ENCODE measurements at places on chromosomes 5 and 9. TPM values are rescaled to one million over a fixed set of nuclear protein-coding genes. Genes with fewer than 3 reads are reported as not detected.

TSSK1B gene
- total RNA-seq, result not detected

THBS4 gene
- total RNA-seq, result 0.41 TPM

CDH9 gene
- not detected for total RNA-seq

FAM78A gene
- 36.1 TPM for total RNA-seq

FGF10 gene
- not detected for total RNA-seq

ACSL6 gene
- 5.8 TPM for total RNA-seq

GARIN3 gene
- total RNA-seq, result 0.46 TPM

TLX3 gene
- not detected for total RNA-seq

GRXCR2 gene
- not detected for total RNA-seq

INSL6 gene
- not detected for total RNA-seq

C5orf63 gene
- total RNA-seq, result 10.9 TPM

LCN15 gene
- not detected for total RNA-seq

DNA sequence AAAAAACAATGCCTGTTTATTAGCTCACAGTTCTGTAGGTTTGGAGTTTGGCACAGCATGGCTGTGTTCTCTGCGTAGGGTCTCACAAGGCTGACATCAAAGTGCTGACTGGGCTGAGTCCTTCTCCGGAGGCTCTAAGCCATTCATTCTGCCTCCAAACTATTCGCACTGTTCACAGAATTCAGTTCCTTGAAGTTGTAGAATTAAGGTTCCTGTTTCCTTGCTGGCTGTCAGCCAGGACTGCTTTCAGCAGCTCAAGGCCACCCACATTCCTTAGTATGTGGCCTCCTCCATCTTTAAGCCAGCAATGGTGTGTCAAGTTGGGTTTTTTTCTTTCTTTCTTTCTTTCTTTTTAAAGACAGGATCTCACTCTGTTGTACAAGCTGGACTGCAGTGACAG is 161.9 kb downstream of the CDH6 start:
- no peak for DNase-seq
- no peak overlapping the region for H3K4me3 ChIP-seq
- peaks cover 15% of the 10 kb centered on the region for H3K27me3 ChIP-seq
- no peaks in the 10 kb centered on the region for H3K36me3 ChIP-seq

GRCh38 chr9:22049411-22049810 is 40.3 kb upstream of the CDKN2B start:
- H3K4me1 ChIP-seq, result peaks cover 46% of the 10 kb centered on the region
- DNase-seq, result no peak
- H3K36me3 ChIP-seq, result no peaks in the 10 kb centered on the region
- H3K4me3 ChIP-seq, result no peak overlapping the region
- peaks cover 13% of the 10 kb centered on the region for H3K27me3 ChIP-seq
- no peak overlapping the region for H3K27ac ChIP-seq

DNA sequence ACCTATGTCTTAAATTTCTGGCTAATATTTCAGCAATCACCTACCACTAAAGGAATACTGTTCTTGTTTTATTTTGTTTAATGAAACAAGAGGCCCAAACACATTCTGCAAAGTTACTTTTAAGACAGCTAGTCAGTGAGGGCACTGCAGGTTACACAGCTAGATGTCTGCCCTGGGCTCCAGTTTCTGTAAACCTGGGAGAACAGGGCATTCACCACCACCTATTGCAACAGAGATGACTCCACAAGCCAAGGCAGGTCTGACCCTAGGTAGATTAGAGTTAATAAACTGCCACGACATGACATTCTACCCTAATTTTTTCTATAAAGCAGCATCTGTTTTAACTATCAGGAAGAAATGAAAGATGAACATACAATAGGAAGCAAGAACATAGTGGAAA is 90.8 kb downstream of the SLF1 start:
- DNase-seq, result no peak
- H3K36me3 ChIP-seq, result peaks cover 9% of the 10 kb centered on the region
- H3K27me3 ChIP-seq, result no peaks in the 10 kb centered on the region
- no peak overlapping the region for H3K4me3 ChIP-seq
- no peak overlapping the region for H3K27ac ChIP-seq
- no peaks in the 10 kb centered on the region for H3K4me1 ChIP-seq

GRCh38 chr5:1322036-1322900 is 22.6 kb downstream of the CLPTM1L start:
- no peaks in the 10 kb centered on the region for H3K27me3 ChIP-seq
- DNase-seq, result no peak
- no peak overlapping the region for H3K4me3 ChIP-seq
- H3K4me1 ChIP-seq, result peaks cover 4% of the 10 kb centered on the region

DNA sequence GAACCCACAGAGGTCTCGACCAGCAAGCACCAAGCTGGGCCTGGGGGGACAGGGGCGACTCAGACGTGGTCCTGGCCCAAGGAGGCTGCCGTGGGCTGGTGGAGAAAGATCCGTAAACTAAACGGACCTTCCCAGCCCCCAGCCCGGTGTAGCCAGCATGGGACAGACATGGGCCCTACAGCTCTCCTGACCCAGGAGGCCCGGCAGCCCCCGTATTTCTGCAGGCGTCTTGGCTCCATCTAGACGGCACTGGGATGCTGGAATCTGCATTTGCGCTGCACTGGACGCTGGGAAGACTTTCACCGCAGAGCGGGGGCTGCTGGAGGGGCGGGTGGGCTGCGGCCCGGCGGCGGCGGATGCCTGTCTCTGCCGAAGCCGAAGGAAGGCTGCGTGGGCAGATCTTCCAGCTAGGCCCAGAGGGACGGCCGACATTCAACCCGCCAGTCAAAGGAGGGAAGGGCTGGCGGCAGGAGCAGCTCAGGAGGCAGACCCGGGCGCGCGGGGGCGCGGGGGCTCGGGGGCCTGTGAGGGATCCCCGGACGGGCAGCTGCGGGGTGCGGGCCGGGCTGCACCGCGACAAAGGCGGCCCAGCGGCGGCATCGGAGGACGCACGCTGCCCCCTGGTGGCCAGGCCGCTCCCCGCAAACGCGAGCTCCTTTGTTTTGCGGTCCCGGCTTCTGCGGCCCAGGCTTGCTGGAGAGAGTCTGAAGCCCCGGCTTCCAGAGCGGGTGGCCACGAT is 266.2 kb downstream of the NSG2 start:
- H3K4me1 ChIP-seq, result no peaks in the 10 kb centered on the region
- no peak overlapping the region for H3K27ac ChIP-seq
- peaks cover 47% of the 10 kb centered on the region for H3K27me3 ChIP-seq
- no peak overlapping the region for H3K4me3 ChIP-seq

GRCh38 chr9:68949271-68950000 is 64.5 kb downstream of the PRKACG start:
- peak; percentile 33 for DNase-seq
- H3K27ac ChIP-seq, result peak overlapping the region; percentile 38
- peaks cover 2% of the 10 kb centered on the region for H3K36me3 ChIP-seq
- peaks cover 34% of the 10 kb centered on the region for H3K4me1 ChIP-seq
- H3K4me3 ChIP-seq, result no peak overlapping the region
- H3K27me3 ChIP-seq, result peaks cover 54% of the 10 kb centered on the region

DNA sequence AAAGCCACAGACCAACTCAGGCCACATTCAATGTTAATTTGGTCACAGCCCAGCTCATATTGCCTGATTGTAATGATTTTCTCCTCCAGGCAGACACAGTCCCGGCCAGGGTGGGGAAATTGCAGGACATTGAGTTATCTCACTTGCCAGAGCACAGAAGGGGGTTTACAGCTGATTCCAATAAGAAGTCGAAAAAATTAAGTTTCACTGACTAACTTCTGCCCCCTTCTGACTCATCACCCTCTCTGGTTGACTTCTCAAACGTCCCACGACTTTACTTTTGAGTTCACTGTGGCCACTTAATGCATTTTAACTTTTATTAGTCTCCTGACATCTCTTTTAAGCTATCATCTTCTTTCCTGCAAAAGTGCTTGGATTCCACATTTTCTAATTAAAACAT is 321.4 kb upstream of the WWC1 start:
- no peak for DNase-seq
- no peaks in the 10 kb centered on the region for H3K36me3 ChIP-seq
- no peak overlapping the region for H3K27ac ChIP-seq
- no peak overlapping the region for H3K4me3 ChIP-seq

DNA sequence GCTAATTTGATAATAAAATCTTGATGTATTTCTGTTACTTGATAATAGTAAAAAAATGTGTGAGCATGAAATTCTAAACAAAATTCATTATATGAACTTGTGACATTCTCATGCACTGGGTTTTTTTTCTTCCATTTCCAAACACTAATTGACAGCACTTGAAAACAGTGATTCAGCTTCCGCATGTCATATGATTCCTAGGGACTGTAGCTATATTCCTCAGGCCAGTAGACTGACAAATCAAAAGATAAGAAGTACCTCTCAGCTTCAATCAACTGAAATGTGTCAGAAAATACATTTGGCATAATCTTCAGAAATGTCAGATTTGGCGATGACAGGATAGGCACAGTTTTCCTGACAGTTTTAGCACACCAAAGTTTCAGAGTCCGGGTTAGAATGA is 52.5 kb downstream of the EFNA5 start:
- DNase-seq, result no peak
- H3K4me3 ChIP-seq, result no peak overlapping the region
- H3K27ac ChIP-seq, result no peak overlapping the region

DNA sequence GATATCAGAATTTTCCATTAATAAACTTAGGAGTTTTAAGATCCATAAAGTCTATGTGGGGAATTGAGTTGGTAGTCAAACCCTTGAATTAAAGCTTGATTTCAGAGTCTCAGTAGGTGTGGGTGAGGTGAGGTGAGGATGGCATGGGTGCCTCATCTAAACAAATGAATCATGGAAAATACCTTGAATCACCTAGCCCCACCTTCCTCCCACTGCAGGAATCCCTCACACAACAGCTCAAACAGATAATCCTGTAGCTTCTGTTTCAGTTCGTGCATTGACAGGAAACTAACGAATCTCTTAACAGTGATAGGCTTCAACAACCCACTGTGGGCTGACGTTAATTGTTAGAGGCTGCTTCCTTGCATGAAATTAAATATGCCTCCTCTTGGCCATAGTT is 185.0 kb downstream of the SREK1 start:
- peak; percentile 13 for DNase-seq
- peaks cover 8% of the 10 kb centered on the region for H3K4me1 ChIP-seq
- H3K27me3 ChIP-seq, result no peaks in the 10 kb centered on the region
- H3K36me3 ChIP-seq, result no peaks in the 10 kb centered on the region
- no peak overlapping the region for H3K4me3 ChIP-seq

- no peak overlapping the region for H3K27ac ChIP-seq
- H3K27me3 ChIP-seq, result peaks cover 3% of the 10 kb centered on the region
- H3K4me3 ChIP-seq, result no peak overlapping the region
- no peaks in the 10 kb centered on the region for H3K36me3 ChIP-seq
Measured at GRCh38 chr5:95986937-95987520, 25.4 kb upstream of the ELL2 start.

GRCh38 chr5:167167191-167167795 is 1124.2 kb upstream of the WWC1 start:
- no peak overlapping the region for H3K27ac ChIP-seq
- DNase-seq, result no peak
- no peaks in the 10 kb centered on the region for H3K27me3 ChIP-seq
- H3K4me3 ChIP-seq, result no peak overlapping the region

GRCh38 chr9:81844131-81844567 is 84.1 kb upstream of the SPATA31D4 start:
- no peak overlapping the region for H3K4me3 ChIP-seq
- no peaks in the 10 kb centered on the region for H3K4me1 ChIP-seq
- no peaks in the 10 kb centered on the region for H3K27me3 ChIP-seq
- no peaks in the 10 kb centered on the region for H3K36me3 ChIP-seq

- no peak overlapping the region for H3K4me3 ChIP-seq
- no peak for DNase-seq
- H3K36me3 ChIP-seq, result peaks cover 3% of the 10 kb centered on the region
- peaks cover 17% of the 10 kb centered on the region for H3K4me1 ChIP-seq
Measured at GRCh38 chr9:114472765-114473446, 32.4 kb downstream of the WHRN start.

GRCh38 chr9:101706261-101706798 is 32.1 kb downstream of the GRIN3A start:
- no peaks in the 10 kb centered on the region for H3K36me3 ChIP-seq
- peaks cover 6% of the 10 kb centered on the region for H3K4me1 ChIP-seq
- H3K4me3 ChIP-seq, result no peak overlapping the region

- peaks cover 6% of the 10 kb centered on the region for H3K4me1 ChIP-seq
- no peak overlapping the region for H3K27ac ChIP-seq
- H3K27me3 ChIP-seq, result no peaks in the 10 kb centered on the region
Measured at GRCh38 chr9:113238202-113238858, 17.0 kb downstream of the SLC31A1 start.

- DNase-seq, result no peak
- peaks cover 3% of the 10 kb centered on the region for H3K27me3 ChIP-seq
- H3K27ac ChIP-seq, result no peak overlapping the region
- H3K4me3 ChIP-seq, result no peak overlapping the region
Measured at GRCh38 chr5:114952876-114953275, 216.8 kb downstream of the TRIM36 start.

- no peak for DNase-seq
- no peak overlapping the region for H3K27ac ChIP-seq
- H3K36me3 ChIP-seq, result peaks cover 33% of the 10 kb centered on the region
- H3K27me3 ChIP-seq, result no peaks in the 10 kb centered on the region
- no peaks in the 10 kb centered on the region for H3K4me1 ChIP-seq
Measured at GRCh38 chr5:143074414-143074996, 304.3 kb downstream of the ARHGAP26 start.

- no peaks in the 10 kb centered on the region for H3K4me1 ChIP-seq
- no peak overlapping the region for H3K4me3 ChIP-seq
- no peak for DNase-seq
- no peaks in the 10 kb centered on the region for H3K36me3 ChIP-seq
- peaks cover 3% of the 10 kb centered on the region for H3K27me3 ChIP-seq
Measured at GRCh38 chr5:98042521-98042920, 730.9 kb upstream of the RGMB start.

- peaks cover 4% of the 10 kb centered on the region for H3K4me1 ChIP-seq
- H3K27me3 ChIP-seq, result peaks cover 26% of the 10 kb centered on the region
- no peak for DNase-seq
- H3K4me3 ChIP-seq, result no peak overlapping the region
- no peaks in the 10 kb centered on the region for H3K36me3 ChIP-seq
Measured at GRCh38 chr5:145858959-145859358, 13.9 kb downstream of the GRXCR2 start.

DNA sequence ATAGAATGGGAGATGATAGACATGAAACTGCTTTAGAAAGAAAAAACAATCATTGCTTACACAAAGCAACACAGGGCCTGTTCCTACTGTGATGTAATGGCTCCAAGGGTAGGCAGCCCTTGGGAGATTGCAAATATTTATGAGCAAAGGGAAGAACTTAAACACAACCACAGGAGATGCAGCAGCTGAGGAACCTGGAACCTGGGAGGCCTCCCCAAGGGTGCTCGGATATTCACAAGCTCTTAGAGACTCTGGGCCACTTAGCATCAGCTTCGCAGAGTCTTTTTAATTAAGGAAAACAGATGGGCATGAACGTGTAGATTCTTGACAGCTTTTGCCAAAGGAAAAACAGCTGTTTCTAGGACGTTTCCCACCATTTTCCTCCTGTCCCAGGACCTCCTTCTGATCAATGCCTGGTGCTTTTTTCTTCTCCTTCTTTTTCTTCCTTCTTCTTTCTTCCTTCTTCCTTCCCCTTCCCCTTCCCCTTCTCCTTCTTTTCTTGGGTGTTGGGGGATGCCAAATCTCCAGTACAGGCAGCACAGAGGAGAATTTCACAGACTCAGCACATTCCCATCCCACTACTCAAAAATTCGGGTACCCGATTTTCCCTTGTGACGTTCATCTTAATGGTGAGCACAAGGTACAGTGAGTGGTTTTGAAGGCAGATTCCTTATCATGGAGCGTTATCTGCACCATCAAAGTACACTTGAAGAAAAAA is 28.1 kb upstream of the TCF7 start:
- no peaks in the 10 kb centered on the region for H3K27me3 ChIP-seq
- peak overlapping the region; percentile 94 for H3K27ac ChIP-seq
- peaks cover 75% of the 10 kb centered on the region for H3K4me1 ChIP-seq
- peak overlapping the region; percentile 62 for H3K4me3 ChIP-seq
- H3K36me3 ChIP-seq, result peaks cover 2% of the 10 kb centered on the region
